ENCODE measurements at places on chromosomes 6 and 20.

DNA sequence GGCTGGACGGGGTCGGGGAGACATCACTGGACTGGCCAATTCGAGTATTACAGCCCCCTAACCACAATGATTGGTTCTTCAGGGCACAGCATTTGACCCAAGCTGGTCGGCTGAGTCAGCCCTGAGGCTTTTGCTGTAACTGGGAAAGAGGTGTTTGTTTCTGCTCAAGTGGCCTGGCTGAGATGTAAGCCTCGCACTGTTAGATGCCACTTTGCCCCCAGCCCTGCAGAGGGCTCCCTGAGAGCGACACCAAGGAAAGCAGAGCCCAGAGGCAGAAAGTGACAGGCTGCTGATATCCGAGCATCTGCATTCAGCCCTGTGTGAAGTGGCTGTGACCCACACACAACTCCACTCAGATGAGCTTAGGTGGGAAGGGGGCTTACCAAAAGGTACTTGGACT is 19.4 kb downstream of the ERGIC3 start:
- DNase-seq, result no peak

GRCh38 chr6:9204171-9204570 is 768.8 kb upstream of the SLC35B3 start:
- no peak for DNase-seq

- no peak for DNase-seq
Measured at GRCh38 chr20:7772371-7772770, 167.9 kb downstream of the HAO1 start.

DNA sequence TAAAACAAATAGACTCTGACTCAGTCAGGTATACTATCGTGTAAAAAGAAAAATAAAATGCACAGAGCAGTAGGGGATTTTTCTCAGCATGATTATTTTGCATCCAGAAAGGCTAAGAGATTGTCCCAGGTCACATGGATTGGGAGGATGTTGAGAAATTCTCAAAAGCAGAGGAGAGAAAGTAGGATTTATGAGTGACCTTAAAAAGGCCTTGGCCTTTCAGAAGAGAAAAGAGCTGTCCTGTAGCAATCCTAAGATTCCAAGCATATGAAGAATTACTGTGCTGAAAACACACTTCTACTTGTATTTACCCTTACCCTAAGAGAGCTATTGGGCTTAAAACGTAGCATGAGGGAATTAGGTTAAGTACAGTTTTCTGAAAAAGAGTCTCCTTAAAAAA is 149.7 kb upstream of the ENPP5 start:
- DNase-seq, result no peak

- DNase-seq, result no peak
Measured at GRCh38 chr20:62339647-62340062, 27.5 kb downstream of the LAMA5 start.

DNA sequence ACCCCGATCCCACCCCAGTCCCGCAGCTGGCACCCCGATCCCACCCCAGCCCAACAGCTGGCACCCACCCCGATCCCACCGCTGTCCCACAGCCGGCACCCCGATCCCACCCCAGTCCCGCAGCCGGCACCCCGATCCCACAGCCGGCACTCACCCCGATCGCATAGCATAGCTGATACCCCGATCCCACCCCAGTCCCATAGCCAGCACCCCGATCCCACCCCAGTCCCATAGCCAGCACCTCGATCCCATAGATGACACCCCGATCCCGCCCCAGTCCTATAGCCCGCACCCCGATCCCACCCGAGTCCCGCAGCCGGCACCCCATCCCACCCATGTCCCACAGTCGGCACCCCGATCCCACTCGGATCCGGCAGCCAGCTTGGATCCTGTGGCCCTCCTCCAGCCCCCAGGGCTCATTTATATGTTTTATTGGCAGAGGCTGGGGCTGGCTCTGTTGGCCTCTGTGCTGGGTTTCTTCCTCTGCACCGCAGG is 897 bp upstream of the GMEB2 start:
- no peak for DNase-seq

GRCh38 chr6:159008656-159009288 is 8.8 kb upstream of the RSPH3 start:
- DNase-seq, result no peak

DNA sequence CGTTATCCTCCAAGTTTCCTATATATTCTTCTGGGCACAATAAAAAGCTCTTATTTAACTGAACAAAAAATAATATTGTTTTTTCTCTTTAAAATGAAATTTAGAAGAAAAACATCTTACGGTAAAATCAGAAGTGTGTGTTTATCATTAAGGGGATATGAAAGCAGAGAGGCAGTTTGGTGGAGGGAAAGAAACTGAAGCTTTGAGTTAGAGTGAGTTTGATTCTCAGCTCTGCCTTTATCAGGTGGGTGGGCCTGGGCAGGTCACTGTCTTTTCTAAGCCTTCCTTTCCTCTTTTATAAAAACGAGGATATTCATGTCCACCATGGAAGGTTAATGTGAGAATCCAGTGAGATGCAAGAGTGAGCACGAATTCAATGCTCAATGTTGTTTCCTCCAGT is 379.8 kb upstream of the CNR1 start:
- DNase-seq, result no peak

DNA sequence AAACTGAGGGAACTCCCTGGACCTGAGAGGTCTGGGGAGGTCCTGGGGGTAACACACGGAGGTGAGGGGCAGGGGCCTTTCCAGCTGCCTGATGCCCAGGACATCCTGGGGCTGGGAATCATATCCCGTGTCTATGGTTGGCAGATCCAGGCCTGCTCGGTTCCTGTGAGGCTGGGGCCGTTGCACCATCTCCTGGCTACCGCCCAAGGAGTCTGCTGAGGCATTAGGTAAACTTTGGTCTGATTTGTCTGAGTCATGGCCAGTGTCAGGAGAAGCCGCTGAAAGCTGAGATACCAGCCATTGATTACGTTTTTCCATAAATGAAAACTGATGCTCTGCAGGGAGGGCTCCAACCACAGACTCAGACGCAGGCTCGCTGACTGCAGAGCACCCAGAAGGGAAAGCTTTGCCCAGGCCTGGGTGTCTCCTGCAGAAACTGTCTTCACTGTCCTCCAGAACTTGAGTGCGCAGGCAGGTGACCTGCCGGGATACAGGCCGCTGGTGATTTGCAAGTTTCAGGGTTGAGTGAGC is 14.2 kb downstream of the TRAF3IP2 start:
- no peak for DNase-seq

DNA sequence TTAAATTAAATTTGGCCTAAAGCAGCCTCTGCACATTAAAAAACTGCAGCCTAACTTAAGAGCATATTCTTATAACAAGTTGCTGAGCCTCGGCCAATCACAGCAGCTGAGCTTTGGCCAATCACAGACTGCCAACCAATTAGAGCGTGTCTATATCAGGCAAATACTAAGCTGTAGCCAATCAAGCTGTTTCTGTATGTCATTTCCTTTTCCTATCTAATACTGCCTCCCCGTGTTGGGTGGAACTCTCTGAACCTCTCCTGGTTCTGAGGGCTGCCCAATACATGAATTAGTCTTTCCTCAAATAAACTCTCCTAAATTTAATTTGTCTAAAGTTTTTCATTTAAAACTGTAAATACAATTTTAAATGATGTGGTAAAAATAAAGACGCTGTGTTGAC is 3.9 kb upstream of the TMEM244 start:
- DNase-seq, result no peak

DNA sequence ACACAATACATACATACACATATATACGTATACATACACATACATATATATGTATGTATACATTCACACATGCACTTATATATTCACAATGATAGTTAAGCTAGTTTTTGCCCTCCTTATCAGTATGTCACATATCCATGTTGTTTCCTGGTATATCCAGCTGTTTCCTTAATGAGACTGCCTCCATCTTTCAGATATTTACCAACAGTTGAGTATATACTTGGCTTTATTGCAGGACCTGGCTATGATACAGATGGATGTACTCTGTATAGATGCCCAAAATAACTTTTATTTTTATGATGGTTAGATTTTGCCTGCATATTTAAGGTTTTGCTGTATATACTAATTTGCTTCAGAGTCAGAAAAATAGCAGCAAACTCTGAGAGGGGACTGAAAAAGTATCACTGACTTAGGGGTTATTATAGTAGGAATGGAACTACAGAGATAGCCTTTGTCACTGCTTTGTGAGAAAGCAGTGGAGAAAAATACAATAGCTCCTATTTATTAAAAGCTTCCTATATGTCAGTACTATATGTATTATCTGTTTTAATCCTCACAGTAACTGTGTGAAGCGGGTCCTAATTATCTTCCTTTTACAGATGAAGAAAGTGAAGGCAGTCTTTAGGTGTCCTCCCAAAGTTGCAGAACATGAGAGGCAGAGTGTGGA is 35.5 kb downstream of the CARMIL1 start:
- DNase-seq, result no peak

DNA sequence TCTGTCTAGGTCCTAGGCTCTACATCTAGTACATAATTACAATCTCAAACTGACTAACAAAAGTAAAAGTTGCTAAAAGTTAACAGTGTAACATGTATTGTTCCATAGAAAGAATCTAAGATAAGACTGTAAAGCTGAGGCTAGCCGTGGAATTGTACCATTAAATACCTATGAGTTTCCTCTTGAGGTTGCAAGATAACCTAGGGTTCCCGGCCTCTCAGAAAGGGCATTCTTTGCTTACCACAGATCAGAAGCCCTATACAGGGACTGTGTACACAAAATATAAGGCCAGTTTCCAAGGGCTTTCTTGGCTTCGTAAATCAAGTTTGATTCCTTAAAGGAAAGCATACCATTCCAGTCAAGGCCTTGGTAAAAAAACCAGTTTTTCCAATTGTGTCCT is 11.5 kb upstream of the SLC52A3 start:
- DNase-seq, result no peak

- DNase-seq, result no peak
Measured at GRCh38 chr6:156029286-156029985, 573.8 kb upstream of the NOX3 start.

DNA sequence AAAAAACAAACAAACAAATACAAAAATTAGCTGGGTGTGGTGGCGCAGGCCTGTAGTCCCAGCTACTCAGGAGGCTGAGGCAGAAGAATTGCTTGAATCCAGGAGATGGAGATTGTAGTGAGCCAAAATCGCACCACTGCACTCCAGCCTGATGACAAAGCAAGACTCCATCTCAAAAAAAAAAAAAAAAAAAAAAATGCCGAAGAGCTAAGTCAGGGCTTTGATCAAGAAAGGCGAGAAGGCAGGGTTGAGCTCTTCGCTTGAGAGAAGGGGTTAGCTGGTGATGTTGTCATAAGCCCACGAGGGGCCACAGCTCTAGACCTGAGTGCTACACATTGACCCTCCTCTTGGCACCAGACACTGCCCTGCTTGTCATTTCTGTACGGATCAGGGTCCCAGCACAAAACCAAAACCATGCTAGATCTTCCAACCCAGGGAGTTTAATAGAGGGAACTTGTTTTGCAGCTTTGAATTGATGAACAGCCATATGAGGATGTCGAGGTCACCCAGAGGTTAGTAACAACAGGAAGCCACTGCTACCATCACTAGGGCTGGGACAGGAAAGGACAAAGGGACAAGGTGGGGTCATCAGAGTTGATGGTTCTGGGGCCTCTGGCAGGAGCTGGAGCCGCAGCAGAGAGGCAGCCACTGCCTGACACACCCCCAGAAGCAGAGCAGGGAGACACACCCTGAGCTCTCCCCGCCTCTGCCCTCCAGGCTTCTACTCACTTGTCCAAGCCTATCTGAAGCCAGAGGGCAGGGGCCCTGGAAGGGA is 122.7 kb downstream of the SNX5 start:
- DNase-seq, result no peak

DNA sequence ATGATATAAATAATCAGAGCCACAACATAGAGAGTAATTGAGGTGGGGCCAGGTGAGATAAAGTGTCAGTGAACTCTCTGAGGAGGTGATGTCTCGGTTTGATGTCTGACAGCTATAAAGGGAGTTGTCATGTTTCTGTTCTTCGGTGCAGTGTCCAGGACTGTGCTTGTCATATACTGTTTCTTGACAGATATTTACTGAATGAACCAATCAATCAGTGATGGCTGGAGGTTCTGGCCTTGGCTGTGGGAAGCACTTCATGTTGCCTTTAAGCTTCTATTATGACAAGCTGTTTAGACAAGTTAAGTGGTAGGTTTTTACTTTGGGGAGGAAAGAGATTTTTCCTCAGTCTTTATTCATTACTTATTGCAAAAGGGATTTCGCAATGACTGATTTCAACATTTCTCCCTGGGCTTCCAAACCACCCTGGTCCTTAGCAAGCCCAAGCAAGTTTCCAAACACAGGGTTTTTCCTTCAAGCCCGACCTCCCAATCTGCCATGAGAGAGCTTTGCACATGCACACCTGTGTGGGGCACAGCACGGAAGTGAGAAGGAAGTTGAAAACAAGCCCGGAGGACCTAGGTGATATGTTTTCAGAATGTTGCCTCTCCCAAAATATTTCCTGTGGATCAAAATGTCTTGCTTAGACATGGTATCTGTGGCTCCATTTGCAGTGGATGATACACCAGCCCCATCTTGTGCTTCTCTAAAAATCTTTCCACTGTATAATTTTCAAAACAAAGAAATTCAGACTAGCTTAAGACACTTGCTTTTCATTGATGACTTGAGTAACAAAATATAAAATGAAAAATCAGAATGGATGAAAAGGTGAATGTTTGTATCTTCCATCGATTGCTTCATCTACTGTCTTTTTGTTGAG is 567.3 kb upstream of the BTBD3 start:
- DNase-seq, result no peak

- no peak for DNase-seq
Measured at GRCh38 chr20:57685146-57685758, 24.6 kb downstream of the PMEPA1 start.

GRCh38 chr20:34922654-34923381 is 32.8 kb downstream of the GSS start:
- DNase-seq, result no peak

GRCh38 chr20:33400812-33401183 is 521 bp downstream of the CDK5RAP1 start:
- no peak for DNase-seq

- no peak for DNase-seq
Measured at GRCh38 chr6:2909718-2910117, 6.6 kb upstream of the SERPINB9 start.

- no peak for DNase-seq
Measured at GRCh38 chr6:12163149-12163548, 127.0 kb upstream of the EDN1 start.
